ENCODE measurements at places on chromosomes 5 and 9.
A peak's percentile ranks its signal among the peaks of the same experiment; 100 is the strongest.

DNA sequence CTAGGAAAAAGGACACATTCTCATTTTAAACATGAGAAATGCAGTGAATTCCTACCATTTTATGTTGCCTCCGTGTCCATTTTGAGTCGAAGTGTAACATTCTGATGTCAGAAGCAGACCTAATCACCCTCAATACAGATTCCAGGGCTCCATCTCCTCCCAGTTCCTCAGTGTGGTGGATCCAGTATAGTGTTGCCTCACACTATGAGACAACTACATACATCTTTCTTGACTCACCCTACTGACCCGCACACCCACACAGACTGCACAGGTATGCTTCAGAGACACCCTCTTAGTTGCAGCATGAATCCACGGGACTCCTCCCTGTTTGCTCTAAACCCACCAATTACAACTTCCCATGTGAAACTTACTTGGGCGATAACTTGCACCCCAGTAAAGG is 564.9 kb downstream of the SEMA5A start:
- peak; percentile 18 for DNase-seq

DNA sequence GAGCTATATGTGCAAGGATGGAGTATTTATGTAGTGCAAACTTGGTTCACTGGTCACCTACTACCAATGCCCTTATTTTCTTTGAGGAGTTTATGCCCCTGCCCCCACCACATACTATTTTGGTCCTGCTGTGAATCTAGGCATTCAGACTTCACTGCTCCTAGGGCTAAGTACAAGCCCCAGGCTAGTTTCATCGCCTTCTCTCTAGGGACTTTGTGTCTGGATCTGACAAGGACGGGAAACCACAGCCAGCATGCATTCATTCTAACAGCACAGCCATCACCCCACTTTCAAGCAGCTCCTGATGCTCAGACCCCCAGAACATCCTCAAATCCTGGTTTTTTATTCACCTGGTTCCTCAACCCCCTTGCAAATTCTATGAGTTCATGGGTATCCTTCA is 56.8 kb downstream of the DRD1 start:
- no peak for DNase-seq

- DNase-seq: no peak
These were observed 140.3 kb upstream of the IRX2 start for GRCh38 chr5:2891781-2892180.

GRCh38 chr9:125479846-125480615 is 218.4 kb downstream of the GAPVD1 start:
- DNase-seq: no peak

DNA sequence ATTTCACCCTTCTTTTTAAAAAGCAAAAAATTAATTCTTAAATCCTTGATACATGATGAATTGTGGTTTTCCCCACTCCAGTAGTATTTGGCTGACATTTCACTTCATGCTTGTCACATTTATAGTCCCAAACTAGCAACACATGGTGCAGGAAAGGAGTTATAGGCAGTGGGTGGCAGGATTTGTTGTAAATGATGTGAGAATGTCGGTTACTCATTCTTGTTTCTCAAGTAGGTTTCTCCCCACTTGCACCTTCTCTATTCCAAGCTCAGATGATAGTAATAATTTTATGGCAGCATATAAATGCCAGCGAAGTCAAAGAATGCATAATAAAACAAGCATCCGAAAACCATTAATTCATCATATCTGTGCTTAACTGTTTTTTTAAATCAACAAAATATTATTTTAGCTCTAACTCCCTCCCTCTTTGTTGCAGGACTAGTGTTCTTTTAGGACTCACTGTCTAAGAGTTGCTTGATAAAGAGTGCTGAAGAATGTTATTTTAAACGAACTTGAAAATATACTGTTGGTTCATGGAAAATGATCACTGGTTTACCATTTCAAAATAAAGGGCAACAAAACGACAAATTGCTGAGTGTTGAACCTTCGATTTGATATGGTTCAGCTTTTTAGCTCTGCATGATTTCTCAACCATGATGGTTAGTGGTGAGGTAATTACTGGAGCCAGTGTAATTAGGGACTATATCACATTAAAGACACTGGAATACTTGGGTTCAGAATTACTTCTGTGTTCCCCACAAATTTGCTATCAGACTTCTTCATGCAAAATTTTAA is 88.1 kb upstream of the ADAMTSL1 start:
- peak; percentile 18 for DNase-seq

GRCh38 chr5:13985731-13986418 is 41.4 kb upstream of the DNAH5 start:
- peak; percentile 98 for DNase-seq

- no peak for DNase-seq
These were observed 95.6 kb upstream of the DMRT1 start for GRCh38 chr9:745761-746380.

- DNase-seq: no peak
These were observed 3.0 kb downstream of the DAPK1 start for GRCh38 chr9:87500491-87501270.

DNA sequence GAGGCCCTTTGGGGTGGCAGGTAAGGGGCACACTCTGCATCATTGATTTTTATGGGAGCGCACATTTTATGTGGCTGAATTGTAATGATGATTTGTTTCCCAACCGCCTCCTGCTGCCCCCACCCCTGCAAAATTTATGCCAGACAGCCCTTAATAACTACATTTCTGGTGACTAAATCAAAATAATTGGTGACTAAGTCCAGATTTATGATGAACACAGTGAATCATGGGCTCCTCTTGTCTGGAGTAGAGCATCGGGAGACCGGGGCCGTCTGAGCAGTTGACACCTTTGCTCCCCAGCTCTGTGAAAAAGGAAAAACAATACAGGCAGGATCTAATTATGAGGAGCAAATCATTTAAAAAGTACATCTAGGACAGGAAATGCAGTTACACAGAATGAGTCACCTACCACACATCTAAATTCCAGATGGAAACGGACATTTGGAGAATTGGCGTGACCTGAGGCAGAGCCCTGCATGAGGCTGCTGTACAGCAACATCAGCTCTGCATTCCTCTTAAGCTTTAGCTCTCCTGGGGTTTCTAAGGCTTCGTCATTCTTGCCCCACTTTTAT is 58.9 kb downstream of the DOCK2 start:
- DNase-seq: peak; percentile 99

GRCh38 chr5:125249400-125249799 is 503.0 kb upstream of the ZNF608 start:
- DNase-seq: no peak

DNA sequence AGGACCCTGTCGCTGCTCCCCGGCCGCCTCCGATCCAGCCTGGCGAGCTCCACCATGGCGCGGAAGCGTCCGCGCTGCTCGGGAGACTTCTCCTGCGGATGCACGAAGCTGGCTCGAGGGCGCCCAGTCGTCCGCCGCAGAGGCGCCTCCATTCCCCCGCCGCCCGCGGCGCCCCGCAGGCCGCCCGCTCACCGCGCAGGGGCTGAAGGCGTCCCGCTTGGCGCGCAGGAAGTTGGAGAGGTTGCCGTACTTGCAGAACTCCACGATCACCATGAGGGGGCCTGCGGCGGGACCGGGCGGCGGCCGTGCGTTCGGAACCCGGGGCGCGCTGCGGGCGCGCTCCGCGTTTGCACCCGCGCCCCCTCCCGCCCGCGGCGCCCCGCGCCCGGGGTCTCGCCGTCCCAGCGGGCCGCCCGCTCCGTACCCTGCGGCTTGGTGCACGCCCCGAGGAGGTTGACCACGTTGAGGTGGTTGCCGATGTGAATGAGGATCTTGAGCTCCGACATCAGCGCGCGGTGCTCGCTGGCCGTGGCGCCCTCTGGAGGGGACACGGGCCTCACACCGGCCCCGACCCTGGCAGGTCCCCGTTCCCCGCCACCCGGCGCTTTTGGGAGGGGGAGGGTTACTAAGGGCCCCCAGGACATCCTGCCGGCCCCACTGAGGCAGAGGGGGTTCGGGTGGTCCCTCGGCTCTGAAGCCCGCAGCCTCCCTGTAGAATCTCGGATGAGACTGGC is 27.7 kb upstream of the SCGB3A1 start:
- peak; percentile 28 for DNase-seq

- no peak for DNase-seq
These were observed 102.5 kb downstream of the TLE4 start for GRCh38 chr9:79674052-79674777.

DNA sequence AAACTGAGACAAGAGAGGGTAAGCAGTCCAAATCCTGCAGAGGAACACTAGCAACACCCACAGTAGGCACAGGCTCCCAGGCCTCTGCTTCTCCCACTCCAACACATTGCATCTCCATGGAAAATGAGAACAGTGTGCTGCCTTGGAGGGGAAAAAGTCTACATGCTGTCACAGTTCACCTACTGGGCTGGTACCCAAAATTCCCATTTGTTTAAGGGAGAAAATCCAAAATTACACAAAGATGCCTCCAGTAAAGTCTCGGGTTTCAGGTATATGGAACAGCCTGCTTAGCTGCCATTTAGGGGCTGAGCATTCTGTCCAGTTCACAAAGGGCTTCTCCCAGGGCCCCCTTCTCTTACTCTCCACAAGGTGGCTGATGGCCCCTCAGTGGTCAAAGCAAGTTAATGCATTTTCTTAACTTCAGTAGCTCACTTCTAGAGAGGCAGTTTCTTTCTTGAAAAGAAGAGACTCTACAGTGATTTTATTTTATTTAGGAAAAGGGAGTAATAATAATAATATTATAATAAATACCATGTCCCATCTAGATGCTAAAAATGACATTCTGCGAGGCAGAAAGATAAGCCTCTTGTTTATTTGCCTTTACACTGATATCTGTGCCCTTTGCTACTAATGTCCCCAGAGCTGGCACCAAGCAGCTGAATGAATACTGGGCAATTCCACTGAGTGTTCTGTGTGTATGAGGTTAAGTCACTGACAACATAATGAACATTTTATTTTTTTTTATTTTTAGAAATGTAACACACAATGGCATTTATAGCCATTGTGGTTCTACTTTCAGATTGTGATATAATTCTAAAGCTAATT is 89.4 kb downstream of the RGS7BP start:
- DNase-seq: peak; percentile 24

- DNase-seq: peak; percentile 48
These were observed 4.8 kb upstream of the C5orf47 start for GRCh38 chr5:173984218-173984617.

DNA sequence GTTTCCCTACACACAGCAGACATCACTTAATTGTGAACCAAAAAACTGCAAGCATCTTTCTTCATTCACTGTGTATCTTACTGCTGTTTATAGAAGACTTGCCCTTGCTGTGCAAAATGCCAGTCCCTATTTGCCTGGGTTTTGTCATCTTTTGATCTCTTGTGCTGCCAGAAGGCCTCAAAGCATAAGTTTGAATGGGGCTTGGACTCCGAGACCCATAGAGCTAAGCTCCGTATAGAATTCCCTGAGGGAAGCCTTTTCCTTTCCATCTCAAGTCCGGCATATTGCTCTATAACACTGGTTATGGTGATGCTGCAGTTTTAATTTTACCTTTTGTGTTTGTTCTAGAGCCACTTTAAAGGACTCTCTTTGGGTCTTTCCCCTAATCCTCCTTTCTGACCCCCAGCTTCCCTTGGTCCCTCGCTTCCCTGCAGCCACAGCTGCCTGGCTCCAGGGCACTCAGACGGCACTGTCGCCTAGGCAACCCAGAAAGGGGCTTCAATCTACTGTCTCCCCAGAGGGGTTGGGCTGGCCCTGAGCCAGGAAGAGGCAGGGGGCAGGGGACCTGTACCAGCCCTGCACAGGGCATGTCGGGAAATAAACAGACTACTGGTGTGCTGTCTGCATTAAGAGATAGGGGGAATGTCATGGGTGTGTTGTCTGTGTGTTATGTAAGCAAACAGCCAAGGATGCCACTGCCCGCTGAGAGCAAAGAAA is 73.4 kb upstream of the MELK start:
- DNase-seq: no peak

DNA sequence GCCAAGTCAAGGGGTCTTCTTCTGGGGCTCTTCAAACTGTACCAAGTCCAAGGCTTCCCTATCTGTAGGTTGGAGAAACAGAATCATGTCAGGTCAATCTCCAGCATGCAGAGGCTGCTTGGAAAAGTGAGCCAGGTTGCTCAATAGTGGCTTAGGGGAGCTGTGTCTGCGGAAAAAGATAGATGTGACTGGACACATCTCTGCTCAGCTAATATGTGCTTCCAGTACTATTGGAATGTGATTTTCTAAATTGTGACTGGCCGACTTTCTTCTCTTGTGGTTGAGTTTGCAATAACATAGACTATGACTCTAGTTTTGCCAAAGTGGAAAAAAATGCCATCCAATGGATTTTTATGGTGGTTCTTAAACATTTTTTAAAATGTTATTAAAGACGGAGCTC is 136.7 kb downstream of the BOD1 start:
- no peak for DNase-seq

- DNase-seq: no peak
These were observed 383.4 kb downstream of the ENC1 start for GRCh38 chr5:74257060-74257527.

DNA sequence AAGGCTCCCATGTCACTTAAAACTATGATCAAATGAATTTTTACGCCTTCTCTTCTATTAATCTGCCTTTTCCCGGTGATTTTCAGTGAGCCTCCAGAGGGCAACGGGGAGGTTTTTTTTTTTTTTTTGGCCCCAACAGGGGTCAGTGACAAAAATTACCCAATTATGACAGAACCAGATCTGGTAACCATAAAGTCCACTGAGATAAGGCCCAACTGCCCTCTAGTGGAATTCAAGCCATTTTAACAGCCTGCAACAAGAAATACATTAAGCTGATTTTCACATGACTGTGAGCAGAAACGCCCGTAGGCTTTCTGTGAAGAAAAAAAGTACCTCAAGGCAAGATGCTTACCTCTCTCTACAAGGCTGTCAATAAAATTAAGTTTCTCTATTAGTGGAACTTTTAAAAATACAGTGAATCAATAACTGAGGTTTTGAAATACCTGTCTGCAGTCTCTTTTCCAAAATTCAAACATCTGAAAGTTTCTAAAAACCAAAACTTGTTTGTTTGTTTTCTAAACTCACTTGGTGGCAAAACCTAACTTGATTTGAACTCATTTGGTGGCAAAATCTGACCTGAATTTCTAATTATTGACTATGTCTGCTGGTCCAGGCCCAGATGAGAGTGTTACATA is 49.7 kb upstream of the FST start:
- peak; percentile 88 for DNase-seq

GRCh38 chr5:109242518-109242917 is 167.3 kb downstream of the PJA2 start:
- no peak for DNase-seq

DNA sequence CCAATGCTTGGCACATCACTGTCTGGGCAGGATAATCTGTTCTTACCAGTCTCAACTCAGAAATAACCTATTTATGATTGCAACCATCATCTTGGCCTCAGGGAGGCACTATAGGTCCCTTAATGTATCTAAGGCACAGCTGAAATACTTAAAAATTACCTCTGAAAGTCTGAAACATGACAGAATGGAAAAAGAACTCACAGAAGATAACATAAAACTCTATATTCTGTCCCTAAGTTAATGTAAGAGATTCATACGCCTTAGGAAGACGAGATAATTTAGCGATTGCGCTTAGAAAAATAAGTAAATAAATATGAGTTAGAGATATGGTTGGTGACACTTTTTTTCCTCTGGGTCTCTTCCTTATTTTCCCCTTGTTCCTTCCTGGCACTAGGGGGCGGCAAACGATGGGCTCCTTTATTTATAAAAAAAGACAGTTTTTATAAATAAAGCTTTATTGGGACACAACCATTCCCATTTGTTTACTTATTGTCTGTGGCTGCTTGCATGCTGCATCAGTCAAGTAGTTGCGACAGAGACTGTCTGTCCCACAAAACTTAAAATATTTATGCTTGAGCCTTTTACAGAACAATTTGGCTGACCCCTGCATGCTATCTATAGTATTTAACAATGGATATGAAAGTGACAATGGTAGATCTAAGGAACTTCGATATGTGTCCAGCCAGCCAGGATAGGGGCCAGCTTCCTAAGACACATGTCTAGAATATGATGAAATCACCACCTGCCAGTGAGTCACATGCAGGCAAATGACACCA is 79.6 kb downstream of the PDE4D start:
- DNase-seq: peak; percentile 77

Data from ELR (cell line).